ENCODE measurements at places on chromosomes 2 and 18.
A peak's percentile ranks its signal among the peaks of the same experiment; 100 is the strongest.

DNA sequence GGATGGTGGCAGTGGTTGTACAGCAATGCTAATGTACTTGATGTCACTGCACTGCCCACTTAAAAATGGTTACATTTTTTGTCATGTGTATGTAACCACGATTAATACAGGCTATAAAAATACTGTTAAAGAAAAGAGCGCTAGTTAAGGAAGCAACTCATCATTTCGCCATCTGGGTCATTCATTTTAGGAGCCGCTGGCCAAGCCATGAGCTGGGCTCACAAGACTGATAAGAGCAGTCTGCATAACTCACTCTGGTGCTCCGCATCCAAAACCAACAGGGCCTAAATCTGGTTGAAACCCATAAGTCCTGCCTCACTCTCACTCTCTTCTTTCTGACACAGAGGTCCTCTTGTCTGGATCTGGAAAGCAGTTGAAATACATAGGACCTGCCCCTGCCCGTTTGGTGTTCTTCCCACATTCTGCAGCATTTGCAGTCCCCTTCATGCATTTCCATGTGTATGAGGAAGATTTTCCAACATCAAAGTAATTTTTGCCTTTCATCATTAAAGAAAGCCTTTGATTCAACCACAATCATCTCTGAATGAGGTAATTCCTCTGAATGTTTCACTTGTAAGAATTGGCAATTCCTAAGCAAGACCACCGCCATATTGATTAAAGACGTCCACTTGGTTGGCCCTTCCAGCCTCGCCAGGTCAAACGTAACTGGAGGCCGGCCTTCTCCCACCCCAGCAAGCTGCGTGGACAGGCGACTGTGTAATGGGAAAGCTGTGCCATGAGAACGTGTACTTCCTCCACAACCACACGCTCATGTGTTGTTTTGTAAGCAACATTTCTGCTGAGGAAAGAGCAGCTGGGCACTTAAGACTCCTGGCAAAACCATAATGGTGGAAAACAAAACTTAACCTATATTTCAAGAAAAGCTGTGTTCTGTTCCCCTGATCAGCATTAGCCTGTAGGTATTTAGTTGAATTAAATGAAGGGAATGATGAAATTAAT lies 112.2 kb downstream of the VAPA start:
- DNase-seq: no peak

DNA sequence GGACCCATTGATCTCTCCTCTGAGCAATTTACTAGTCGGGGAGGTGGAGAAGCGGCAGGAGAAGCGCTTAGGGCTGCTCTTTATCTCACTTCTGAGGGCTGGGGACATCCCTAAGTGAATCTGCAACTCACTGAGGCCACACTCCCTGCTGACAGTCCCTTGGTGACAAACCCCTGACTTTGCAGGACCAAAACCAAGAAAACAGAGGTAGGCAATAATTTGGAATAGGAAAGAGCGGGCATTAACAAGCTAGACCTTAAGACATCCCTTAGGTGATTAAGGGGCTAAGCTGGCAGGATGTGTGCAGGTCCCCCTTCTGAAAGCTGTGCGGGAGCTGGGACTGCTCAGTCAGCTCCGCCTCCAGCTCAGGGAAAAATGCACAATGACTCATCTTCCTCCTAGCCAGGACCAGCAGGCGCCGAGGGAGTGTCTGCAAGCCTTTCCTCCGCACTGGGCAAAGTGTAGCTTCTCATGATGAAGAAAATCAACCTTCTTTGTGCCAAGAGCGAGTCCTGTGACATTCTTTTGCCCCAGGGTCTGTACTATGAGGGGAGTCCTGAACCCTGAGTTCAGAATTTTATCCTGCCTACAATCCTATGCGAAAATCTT lies 63.3 kb downstream of the BOD1L2 start:
- peak; percentile 37 for DNase-seq

DNA sequence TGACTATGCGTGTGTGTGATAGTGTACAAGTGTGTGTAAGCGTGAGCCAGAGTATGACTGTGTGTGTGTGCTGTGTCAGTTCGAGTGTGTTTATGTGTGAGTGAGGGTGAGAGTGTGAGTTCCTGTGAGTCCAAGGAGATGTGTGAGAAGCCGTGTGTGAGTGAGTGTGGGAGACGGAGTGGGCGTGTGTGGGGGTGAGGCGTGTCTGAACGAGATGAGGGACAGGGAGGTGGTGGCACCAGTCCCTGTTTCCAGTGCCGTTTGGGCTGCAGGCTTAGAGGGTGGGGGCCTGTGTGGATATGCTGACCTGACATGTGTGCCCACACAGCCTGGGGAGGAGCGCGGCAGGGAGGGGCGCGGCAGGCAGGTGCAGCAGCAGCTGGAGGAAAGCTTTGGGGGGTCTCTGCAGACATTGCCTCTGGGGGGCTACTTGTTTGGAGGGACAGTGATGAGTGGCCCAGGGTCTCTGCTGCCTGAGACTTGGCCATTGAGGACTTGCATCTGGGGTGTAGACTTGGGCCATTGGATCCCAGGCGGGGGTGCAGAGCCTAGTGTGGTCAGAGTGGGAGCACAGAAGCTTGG lies 41.6 kb downstream of the GLI2 start:
- no peak for DNase-seq

DNA sequence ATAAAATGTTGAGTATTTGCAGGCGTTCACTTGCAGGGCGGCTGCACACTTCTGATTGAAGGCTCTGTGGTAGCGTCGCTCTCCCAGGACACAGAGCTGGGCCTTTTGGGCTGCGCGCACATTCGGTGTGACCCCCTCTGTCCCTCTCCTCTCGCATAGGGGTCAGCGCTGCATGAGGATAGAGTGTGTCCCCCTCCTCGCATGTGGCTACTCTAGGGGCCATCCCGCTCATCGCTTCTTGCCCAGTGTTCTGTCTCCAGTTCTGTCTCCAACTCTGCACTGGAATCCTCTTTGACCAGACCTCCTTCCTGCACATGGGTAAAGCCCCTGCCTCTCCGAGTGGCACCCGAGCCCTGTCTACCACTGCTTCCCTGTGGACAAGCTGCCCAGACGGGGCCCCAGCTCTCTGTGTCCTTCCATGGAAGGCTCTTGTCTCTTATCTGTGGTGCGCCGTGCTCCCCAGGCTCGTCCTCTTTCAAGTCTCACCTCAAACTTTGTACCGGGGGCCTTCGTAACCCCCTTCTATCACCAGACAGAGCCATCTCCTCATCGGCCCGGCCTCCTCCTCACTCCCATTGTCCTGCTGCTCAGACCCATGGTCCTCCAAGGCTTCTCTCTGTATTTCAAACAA lies 278.0 kb upstream of the HDAC4 start:
- DNase-seq: no peak

Data from HEK293T (cell line).